Endothelial cell of umbilical vein (primary cell): ENCODE measurements at places on chromosomes 5 and 9. TPM values are rescaled to one million over a fixed set of nuclear protein-coding genes. Genes with fewer than 3 reads are reported as not detected.

The SLC22A4 gene
- 4.9 and 5.4 TPM in 2 replicates for total RNA-seq

DNA sequence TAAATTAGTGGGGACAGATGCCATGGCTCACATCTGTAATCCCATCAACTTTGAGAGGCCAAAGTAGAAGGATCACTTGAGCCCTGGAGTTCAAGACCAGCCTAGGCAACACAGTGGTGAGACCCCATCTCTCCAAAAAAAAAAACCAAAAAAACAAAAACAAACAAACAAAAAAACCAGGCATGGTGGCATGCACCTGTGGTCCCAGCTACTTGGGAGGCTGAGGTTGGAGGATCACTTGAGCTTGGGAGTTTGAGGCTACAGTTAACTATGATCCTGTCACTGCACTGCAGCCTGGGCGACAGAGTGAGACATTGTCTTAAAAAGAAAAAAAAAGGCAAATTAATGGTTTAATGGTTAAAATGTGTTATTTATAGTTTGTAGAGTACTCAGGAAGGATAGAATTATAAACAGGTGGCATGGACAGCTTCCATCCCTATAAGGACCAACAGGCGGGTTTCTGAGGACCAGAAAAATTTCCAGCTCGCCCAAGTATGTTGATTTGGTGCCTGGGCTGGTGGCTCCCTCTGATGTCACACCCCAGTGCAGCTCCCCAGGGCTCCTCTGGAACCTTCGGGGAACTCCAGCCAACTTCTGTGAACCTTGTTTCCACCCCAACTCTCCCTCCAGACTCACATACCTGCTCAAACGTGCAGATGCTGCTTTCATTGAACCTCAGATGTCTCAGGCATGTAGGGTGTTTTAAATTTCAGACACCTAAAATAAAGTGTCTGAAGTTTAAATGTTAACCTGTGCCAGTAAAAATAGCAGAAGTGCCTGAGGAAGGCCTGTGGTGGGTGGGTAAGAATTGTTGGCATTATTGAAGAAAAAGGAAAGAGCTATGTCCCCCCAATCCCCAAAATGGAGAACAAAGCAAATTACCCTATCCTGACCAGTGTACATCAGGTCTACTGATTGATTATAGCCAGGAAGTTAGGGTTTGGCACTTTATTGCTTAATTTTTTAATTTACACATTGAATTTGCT is 69.0 kb downstream of the TRIO start:
- no peak for DNase-seq

- DNase-seq = no peak
Measured at GRCh38 chr5:143390941-143391340, 12.5 kb downstream of the NR3C1 start.

The CAMK4 gene
- total RNA-seq = 5.4 and 8.2 TPM in 2 replicates

GRCh38 chr5:34686762-34687268 is 30.7 kb downstream of the RAI14 start:
- DNase-seq = peak; percentile 97

GRCh38 chr5:133750356-133750755 is 138.0 kb upstream of the FSTL4 start:
- no peak for DNase-seq

- peak; percentile 74 for DNase-seq
Measured at GRCh38 chr5:130333089-130333488, 428.8 kb downstream of the CHSY3 start.

DNA sequence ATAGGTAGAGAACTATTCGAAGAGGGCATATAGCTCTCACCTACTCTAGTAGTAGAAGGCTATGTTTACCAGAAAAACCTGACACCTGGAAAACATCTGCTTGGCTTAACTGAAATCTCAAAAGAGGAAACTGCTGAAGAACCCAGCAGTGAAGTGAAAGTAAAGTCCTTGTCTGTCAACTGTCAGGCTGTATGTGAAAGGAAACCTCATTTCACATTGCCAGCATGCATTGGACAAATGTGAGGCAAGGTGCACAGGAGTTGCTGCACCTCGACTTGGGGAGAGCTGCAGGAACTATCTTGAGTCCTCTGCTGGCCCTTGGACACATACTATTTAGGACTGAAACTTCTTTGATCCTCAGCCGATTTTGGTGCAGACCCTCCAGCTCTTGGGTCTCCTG is 53.3 kb downstream of the NREP start:
- DNase-seq = no peak

The SUSD3 gene
- not detected in 2 replicates for total RNA-seq

The DCTN4 gene
- 42.8 and 47.3 TPM in 2 replicates for total RNA-seq

- no peak for DNase-seq
Measured at GRCh38 chr5:168578538-168579487, at the start of gene PANK3. Gene PANK3 (minus strand): TSS chr5:168579368. CDS start chr5:168579283, 85 bp downstream.

GRCh38 chr9:19768798-19769197 is 20.0 kb downstream of the SLC24A2 start:
- no peak for DNase-seq

DNA sequence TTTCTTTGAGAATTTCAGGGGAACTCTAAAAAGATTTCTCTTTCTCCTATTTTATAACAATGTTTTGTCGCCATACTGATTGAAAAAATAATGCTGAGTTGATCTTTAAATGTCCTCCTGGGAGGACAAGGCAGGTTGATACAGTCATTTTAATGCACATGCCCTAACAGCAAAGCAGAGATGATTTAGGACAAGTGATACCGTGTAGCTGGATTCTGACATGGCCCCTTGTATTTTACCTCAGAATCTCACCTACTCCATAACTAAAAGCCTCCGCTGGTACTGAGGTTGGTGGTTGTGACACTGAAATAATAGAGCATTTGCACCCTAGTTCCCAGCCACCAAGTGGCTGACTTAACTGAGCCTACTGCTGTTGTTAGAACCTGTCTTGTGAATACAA is 811 bp upstream of the LRRTM2 start:
- DNase-seq = no peak

DNA sequence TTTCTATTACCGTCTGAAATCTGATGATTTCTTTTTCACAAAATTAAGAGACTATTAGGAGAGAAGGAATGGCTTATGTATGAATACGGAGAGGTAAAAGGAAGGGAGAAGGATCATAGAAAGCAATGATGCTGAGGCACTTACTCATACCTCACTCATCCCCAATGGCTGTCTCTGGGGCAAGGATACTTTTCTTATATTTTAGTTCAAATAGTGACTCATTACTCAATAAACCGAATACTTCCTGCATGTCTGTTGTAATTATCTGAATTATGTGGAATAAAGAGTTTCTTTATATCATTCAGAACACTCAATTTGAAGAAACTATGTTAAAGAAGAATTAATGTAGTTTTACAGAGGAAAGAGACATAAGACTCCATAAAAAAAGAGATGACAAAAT is 284.5 kb upstream of the NUDT12 start:
- no peak for DNase-seq

DNA sequence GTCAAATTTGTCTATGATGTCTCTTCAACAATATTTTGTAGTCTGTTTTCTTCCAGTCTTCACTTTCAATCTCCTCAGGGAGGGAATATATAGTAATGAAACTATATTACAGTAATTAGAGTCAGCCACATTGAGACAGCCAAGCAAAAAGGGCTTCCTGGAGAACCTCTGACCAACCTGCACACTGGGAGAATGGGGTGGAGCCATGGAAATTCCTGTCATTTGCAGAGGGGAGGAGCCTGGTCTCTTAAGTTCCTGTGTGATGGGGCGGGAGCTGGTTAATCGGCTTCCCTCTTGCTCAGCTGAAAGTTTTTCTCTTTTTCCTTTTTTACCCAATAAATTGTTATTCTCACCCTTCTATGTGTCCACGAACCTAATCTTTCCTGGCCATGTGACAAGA is 1220.0 kb downstream of the PTPRD start:
- DNase-seq = no peak

- DNase-seq = no peak
Measured at GRCh38 chr5:14362491-14362890, 219.1 kb upstream of the OTULINL start.

The SLC35D2 gene
- total RNA-seq = 28.4 and 29.9 TPM in 2 replicates

GRCh38 chr5:138491284-138491648 is 26.0 kb downstream of the EGR1 start:
- DNase-seq = peak; percentile 0

The FBXL7 gene
- 28.6 and 32.2 TPM in 2 replicates for total RNA-seq

The ITK gene
- total RNA-seq = not detected in 2 replicates

The GRPEL2 gene
- 32.5 and 41.0 TPM in 2 replicates for total RNA-seq

DNA sequence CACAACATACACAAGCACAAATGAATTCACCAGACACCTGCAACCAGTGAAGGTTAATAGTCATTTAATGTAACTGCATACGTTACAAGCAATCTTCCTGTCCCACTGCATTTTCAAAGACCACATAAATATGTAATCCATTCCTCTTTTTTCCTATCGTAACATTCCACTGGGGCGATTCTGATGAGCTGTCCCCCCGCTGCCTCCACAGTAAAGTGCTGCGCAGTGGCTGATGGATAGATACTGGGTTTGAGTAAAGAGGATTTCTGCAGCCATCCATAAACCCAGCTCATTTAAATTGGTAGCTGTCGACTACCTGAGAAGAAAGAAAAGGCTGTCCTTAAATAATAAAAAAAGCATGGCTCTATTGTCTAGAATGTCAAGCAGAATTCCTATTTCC is 181.1 kb downstream of the SPOCK1 start:
- DNase-seq = no peak

The KIF20A gene
- 72.0 and 78.1 TPM in 2 replicates for total RNA-seq

- no peak for DNase-seq
Measured at GRCh38 chr5:9445826-9446388, 100.0 kb downstream of the SEMA5A start.

- DNase-seq = no peak
Measured at GRCh38 chr5:178488696-178489095, 101.5 kb downstream of the COL23A1 start.

The ENTPD2 gene
- not detected in 2 replicates for total RNA-seq

DNA sequence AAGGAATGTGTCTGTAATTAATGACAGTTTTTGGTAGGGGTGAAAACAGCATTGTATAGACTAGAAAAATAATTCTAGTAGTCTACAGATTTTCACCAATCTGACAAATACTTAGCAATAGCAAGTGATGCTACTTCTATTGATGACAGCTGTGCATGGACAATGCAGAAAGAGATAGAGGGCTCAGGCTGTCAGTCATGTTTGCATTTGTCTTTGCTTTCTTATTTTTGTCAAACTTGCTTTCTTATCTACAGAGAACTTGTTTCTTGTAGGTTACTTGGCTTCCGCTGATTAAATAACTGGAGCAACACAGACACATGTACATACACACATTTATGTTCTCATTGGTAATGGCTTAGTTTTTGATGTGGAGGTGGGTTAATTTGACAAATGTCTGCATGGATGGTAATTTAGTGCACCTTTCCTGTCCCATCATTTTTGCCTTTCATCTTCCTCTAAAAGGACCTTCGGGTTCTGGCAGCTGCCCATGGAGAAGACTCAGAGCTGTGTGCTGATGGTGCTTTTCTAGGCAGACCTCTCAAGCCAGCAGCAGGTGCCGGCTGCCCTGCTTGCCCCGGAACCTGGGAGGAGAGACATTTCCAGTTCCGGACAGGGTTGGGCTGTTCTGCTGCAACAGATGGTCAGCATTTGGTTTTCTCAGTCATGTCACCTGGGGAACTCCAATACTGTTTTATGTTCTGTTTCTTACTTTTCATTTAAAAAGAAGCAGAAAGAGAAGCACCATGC is 28.8 kb downstream of the CAMK4 start:
- no peak for DNase-seq

DNA sequence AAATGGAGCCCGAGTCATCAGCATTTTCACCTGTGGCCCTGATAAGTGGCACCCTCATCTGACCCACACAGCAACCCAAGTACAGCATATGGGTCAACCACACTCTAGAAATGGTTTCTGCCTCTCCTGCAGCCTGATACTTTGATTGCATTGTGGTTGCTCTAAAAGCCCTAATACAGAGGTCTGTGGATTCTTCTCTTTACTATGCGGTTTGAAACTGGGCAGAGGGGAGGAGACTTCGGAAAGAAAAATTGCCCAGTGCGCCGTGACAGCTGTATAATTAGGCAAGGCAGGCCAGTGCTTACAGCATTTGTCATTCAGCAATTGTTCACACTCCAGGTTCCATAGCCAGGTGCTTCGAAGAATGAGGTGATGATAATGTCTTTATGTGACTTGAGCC is 361.0 kb downstream of the NFIB start:
- no peak for DNase-seq

The PCDHGA11 gene
- 10.3 and 11.5 TPM in 2 replicates for total RNA-seq

The MEIKIN gene
- not detected in 2 replicates for total RNA-seq

The ANKRD20A1 gene
- 2.5 and 5.2 TPM in 2 replicates for total RNA-seq

DNA sequence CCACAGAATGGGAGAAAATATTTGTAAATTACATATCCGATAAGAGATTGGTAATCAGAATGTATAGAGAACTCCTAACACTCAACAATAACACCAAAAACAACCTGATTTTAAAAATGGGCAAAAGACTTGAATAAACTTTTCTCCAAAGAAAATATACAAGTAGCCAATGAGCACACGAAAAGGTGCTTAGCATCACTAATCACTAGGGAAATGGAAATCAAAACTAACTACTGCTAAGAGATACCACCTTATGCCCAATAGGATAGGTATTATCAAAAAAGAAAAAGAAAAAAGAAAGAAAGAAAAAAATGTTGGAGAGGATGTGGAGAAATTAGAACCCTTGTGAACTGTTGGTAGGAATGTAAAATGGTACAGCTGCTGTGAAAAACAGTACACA is 212.1 kb downstream of the TLR4 start:
- DNase-seq = no peak

- no peak for DNase-seq
Measured at GRCh38 chr5:51104556-51104955, 278.7 kb upstream of the ISL1 start.
